Stimulated activated CD4-positive, alpha-beta T cell treated with anti-CD3 and anti-CD28 coated beads, Interleukin-15, amount 100 ng/mL, for 1 hour (primary cell): ENCODE measurements at places on chromosomes 16 and 17.
A peak's percentile ranks its signal among the peaks of the same experiment; 100 is the strongest.

GRCh38 chr16:19119564-19119963, 5.8 kb downstream of the ITPRIPL2 start:
- no peak for DNase-seq

DNA sequence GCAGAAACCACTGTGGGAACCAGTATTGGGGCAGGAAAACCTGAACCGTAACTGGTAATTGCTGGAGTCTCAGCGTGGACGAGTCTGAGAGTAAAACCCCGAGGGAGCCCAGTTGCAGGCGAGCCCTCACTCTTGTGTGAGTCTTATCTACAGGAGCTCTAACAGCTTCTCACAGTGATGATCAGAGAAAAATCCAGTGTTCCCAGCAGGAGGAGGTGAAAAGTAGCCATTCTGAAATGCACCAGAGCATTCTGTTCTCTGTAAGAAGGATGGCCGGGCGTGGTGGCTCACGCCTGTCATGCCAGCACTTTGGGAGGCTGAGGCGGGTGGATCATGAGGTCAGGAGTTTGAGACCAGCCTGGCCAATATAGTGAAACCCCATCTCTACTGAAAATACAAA, 161.2 kb downstream of the COPRS start:
- DNase-seq = no peak

DNA sequence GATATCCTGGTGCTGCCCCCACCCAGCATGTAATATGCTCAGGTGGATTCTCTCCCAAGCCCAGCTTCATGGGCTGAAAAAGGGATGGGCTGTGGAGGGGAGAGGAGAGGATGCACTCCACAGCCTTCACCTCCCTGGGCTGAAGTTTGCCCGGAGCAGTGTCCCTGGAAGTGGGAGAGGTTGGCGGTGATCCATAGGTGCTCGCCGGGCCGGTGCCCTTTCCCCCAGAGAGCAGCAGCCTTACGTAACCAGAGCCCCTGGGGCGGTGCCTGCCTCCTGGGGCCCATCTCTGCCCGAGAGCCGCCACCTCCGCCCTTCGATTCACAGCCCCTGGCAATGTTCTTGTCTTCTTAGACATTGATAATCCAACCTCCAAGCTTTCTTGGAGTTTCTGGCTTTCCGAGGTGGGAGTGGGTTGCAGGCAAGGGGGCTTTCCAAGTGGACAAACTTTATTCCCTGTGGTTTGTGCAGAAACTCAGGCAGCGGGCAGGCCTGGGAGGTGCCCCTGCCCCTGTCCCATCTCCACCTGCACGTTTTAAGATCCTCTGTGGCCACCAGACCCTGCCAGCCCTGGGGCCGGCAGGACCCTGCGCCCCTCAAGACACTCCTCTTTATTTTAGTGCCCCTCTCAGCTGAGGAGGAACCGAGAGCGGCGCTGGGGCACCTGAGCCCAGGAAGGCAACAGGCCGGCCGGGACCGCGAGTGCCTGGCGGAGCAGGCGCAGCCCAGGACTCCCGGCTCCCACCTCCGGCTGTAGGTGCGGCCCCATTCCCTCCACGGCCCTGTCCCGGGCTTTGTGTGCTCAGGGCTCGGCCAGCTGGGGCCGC, 3.1 kb upstream of the WDR90 start:
- no peak for DNase-seq

DNA sequence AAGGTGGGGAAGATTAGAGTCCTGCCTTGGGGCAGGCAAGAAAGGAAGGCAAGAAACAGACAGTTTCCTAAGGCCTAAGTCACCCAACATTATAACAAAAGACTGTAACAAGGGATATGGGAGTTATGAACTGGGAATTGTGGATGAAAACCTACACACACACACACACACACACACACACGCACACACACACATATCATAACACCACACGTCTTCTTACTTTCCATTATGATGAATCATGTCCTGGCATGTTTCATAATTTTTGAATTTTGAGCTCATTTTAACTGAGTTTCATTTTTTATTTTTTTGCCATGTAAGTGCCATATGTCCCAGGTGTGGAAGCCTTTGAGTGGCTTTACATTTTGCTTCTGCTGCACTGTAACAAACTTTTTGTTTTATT, 29.9 kb downstream of the HS3ST2 start:
- DNase-seq = no peak

DNA sequence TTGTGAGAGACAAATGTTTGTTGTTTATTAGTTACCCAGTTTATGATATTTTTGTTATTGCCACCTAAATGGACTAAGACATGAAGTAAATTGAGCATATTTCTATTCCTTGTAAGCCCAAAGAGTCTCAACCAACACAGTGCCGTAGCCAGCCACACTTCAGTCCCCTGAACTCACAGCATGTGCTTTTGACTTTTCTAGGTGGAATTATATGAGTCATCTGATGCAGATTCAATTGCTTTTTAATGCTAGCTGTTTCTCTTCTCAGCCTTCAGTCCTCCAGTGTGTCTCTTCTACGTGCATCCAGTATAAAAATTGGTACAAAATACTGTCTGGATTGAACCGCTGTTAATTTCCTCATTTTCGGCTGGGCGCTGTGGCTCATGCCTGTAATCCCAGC, 39.0 kb downstream of the IQCK start:
- DNase-seq = no peak

- DNase-seq = no peak
Observed at GRCh38 chr17:74825952-74826719, 33.5 kb downstream of the GRIN2C start.

DNA sequence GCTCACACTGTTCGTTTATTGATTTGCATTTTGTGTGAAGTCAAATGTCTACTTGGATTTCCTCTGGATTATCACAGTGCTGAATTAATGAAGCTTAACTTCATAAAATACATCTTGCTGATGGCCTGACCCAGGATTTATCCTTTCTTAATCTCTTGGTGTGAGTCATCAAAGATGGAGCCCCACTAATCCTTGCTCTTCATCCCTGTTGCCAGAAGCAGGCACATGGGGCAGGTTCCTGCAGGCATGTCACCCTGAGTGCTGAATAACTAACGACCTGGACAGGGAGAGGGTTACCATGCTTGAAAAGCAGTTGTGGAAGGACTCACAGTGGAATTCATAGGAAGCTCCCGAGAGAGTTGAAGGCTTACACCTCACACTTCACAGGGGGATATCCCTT, 56.0 kb upstream of the FA2H start:
- DNase-seq = no peak

- no peak for DNase-seq
Observed at GRCh38 chr16:55577887-55578286, 11.4 kb downstream of the CAPNS2 start.

DNA sequence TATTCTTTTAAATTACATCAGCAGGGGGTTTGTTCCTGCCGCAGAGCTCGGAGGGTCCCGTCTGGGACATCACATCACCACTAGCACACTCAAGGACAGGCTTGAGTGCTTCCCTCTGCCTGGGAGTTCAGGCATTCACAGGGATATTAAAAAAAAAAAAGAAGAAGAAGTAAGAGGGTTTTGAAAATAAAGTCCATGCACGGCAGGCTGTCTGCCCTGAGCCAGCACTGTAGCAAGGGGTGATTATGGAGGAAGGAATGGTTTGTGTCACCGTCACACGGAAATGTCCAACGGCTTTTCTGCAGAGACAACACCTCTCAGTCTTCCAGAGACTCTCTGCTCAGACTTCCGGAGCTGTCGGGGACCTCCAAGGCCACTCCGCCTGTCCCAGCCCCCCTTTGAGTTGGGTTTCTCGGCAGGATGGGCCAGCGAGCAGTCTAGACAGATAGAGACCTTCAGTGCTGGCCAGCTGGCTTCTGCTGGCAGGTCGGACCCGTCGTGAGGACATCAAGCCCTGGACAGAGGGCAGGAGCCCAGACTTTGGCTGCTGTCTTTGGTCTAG, 33.6 kb downstream of the MEOX1 start:
- no peak for DNase-seq

GRCh38 chr17:12041312-12041711, 20.6 kb downstream of the MAP2K4 start:
- DNase-seq = no peak

GRCh38 chr17:60914078-60914477, 236.4 kb downstream of the BCAS3 start:
- no peak for DNase-seq

DNA sequence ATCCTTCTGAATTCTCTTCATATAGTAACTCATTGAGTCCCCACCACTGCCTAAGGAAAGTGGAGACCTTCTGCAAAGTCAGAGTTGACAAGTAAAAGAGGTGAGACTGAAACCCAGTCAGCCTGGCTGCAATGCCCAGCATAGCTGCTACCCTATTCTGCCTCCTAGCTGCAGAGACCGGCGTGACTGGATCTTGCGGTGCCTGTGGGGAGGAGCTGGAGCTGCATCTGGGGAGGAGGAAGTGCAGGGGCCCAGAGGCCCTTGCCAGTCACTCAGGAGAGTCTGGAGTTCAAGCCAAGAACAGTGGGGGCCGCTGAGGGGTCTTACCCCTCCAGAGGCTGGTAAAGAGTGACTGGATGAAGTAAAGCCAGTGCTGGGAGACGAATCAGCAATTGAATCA, 35.0 kb upstream of the ZNF423 start:
- no peak for DNase-seq

DNA sequence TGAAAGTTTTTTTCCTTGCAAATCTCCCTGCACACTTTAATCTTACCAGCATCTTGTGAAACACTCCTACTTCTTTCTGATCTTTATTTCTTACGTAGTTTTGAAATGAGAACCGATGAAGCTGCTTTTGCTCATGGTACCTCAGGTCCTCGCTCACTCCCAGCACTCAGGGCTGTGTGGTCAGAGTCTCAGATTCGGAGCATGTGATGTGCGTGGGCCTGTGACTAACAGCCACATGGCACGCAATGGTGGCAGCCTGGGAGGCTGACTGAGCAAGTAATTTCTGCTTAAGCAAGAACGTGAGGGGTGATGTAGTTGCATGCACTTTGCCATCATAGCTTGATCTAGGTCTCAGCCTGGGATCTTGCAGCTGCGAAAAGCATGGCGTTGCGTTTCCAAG, 624.3 kb downstream of the MAF start:
- DNase-seq = no peak

DNA sequence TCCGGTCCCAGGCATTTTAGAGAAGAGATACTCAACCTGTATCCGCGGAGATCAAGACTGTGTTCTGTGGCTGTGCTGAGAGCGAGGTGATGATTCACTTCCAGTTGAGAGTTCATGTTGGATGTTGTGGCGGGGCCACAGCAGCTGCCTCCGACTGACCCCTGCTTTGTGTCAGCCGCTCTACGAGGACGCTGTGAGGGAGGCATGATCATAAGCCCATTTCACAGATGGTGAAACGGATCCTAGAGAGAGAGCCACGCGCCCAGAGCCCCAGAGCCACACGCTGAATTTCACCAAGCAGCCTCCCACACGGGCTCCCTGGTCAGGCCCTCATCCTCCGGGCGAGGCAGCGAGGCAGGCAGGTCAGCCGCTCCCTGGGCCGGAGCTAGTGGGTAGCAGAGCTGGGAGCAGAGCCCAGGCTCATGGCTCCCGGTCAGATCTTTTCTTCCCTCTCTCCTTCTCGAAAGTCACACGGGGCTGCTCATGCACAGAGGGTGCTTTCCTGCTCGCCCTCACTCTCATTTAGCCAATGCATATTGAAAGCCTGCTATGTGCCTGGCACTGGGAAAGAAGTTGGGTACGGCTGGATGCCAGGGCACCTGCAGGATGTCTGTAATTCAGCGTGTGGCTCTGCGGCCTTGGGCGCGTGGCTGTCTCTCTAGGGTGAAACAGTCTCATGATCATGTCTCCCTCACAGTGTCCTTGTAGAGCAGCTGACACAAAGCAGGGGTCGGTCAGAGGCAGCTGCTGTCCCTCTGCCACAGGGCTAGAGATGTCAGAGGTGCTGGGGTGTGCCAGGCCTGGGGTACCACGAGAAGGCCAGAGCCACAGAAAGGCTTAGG, 155.6 kb upstream of the CHMP6 start:
- DNase-seq = no peak

DNA sequence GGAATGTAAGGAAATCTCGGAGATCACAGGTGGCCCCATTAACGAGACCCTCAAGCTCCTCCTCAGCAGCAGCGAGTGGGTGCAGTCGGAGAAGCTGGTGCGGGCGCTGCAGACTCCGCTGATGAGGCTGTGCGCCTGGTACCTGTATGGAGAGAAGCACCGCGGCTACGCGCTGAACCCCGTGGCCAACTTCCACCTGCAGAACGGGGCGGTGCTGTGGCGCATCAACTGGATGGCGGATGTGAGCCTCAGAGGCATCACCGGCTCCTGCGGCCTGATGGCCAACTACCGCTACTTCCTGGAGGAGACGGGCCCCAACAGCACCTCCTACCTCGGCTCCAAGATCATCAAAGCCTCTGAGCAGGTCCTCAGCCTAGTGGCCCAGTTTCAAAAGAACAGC, 16.2 kb downstream of the MLYCD start:
- DNase-seq = no peak

DNA sequence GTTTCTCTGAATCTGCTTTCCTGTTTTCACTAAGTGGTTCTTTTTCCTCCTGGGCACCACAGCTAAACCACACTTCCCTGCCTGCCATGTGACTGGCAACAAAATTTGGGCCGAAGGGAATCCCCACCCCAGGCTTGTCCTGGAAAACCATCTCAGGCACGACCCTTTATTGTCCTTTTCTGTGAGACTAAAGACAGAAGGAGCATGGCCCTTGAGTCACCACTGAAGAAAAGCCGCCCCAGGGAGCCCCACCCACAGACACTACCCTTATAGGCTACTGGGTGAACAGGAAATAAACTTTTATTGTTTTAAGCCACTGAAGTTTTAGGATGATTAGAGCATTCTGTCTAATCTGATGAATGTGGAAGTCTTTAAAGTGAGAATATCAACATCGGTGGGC, 88.6 kb upstream of the BRD7 start:
- no peak for DNase-seq

DNA sequence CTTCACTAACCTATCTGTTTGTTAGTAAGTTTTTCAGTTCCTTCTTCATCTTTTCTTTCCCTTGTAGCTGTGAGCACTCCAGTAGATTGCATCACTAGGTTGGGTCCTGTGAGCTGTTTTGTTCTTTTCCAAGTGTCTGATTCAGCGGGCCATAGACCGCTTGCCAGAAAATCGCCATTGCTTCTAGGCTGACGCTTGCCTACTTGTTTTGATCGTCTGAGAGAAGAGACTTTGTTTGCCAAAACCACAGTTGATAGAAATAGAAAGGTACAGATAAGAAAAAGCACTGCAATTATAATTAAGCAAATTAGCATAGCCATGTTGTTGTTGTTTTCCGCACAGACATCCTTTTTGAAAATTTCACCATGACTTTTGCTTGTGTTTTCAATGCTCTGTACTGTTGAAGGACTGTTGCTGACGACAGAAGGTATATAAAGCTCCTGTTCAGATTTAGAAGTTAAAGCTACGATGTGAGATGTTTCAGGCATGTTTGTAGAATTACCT, 3.1 kb downstream of the EVI2A start:
- DNase-seq = peak; percentile 17

DNA sequence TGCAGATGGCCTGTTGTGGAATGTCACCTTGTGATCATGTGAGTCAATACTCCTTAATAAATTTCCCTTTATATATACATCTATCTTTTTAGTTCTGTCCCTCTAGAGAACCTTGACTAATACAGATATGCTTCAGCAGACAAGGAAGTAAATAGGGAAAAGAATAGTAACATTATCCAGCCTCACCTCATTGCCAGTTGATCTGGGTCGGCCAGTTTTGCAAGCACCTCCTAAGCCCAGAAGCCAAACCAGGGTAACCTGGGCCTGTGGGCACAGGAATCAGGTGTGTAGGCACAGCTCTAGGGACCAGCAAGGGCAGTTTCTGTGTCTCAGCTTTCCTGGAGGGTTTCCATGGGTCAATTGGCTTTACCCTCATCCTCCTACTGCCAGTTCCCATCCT, 11.9 kb upstream of the CCL17 start:
- no peak for DNase-seq

- DNase-seq = no peak
Observed at GRCh38 chr17:29838961-29839360, 91.1 kb downstream of the SSH2 start.

GRCh38 chr17:47145351-47145750, 43.7 kb downstream of the CDC27 start:
- no peak for DNase-seq
